ENCODE measurements at places on chromosomes 1 and 21.

DNA sequence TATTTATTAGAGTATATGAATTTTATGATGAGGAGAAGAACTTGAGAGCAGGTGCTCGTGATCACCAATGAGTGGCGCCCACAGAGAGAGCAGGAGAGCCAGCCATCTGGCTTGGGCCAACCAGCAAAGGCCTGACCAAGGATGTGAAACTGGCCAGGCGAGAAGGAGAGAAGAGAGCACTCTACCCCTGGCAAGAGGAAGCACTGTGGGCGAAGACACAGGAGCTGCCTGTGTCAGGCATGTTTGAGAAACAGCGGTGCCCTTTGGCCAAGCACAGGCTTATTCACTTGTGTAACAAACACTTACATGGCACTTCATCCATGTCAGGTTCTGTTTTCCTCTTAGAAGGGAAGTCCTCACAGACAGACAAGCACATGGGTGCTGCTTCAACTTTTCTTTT lies 4.2 kb upstream of the SIPA1L2 start:
- no peak for DNase-seq

- no peak for DNase-seq
Observed at GRCh38 chr21:39984286-39984991, 117.2 kb downstream of the PCP4 start.

- DNase-seq, result no peak
Observed at GRCh38 chr1:6948861-6949260, 163.6 kb downstream of the CAMTA1 start.

- no peak for DNase-seq
Observed at GRCh38 chr1:87045761-87046304, 131.4 kb downstream of the HS2ST1 start.

DNA sequence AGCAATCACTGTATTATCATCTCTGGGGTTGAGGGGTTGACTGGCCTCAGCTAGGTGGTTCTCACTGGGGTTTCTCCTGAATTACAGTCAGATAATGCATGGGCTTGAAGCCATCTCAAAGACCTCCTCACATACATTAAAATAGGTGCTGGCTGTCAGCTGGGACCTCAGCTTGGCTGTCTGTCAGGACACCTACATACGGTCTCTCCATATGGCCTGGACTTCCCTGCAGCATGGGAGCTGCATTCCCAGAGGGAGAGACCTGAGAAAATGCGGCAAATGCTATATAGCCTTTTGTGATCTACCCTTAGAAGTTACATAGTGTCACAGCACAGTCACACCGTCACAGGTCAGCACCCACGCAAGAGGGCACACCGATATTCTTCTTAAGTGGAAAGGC lies 93.6 kb downstream of the TSEN15 start:
- DNase-seq, result no peak

DNA sequence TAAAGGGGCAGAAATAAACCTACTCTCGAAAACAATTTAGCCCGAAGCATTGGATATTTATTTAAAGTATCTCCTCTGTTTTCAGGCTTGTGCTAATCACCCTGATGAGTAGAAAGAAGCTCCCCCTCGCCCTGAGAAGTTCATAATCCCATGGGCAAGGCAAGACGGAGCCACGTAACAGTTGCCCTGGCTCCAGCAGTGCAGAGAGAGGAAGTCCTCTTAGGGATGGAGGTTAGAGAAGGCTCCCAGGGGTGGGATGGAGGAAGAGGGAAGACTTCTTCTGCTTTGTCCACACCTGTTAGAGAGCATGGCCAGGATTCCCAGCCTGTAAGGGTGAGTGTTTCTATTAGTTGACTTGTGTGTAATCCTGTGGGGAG lies 3.4 kb upstream of the GPR25 start:
- no peak for DNase-seq

- DNase-seq, result no peak
Observed at GRCh38 chr1:75471252-75471651, 139.7 kb downstream of the SLC44A5 start.

- no peak for DNase-seq
Observed at GRCh38 chr1:25217015-25217414, 15.3 kb downstream of the SYF2 start.

DNA sequence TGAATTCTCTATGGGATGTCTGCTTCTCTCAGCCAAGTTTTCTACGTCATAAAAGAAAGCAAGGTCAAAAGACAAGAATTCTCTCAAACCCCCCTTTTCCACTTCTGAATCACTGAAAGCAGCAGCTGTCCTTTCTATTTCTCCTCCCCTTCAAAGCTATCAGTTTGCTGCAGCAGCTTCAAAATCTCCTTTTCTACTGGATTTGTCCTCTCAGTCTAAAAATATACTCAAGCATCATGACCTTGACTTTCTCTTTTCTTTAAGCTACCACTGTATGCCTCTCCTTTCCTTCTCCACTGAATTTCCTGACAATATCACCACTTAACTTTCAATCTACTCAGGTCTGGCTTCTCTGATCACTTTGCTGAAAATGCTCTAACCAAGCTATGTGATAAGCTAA lies 1.9 kb downstream of the WDR64 start:
- DNase-seq, result no peak

DNA sequence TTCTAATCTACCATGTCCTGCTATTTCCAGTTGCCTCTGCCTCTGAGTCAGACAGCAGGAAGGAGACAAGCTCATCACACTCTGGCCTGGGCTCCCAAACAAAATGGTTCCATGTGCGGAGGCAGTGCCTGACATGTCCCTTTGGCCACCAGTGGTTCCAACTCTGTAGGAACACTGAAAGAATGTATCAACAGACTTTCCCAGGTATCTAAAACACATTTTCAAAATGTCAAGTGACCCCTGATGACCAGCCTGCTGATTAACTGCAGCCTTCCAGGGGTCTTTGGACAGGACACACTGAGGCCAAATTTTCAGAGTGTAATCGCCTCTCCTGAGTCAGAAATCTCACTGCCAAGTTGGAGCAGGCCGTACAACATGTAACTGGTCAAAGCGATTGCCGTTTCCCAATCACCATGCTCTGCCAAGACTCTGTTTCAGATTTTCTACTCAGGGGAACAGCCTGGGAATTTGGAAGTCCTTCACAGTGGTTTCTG lies 172.7 kb downstream of the TPR start:
- no peak for DNase-seq

Data from SIG-M5 (cell line).